ENCODE measurements at places on chromosomes 16 and 17.

- DNase-seq: no peak
Observed at GRCh38 chr17:46002973-46003316, 3.9 kb downstream of the STH start.

- peak; percentile 34 for DNase-seq
Observed at GRCh38 chr17:28078341-28079229, 36.1 kb downstream of the NLK start.

DNA sequence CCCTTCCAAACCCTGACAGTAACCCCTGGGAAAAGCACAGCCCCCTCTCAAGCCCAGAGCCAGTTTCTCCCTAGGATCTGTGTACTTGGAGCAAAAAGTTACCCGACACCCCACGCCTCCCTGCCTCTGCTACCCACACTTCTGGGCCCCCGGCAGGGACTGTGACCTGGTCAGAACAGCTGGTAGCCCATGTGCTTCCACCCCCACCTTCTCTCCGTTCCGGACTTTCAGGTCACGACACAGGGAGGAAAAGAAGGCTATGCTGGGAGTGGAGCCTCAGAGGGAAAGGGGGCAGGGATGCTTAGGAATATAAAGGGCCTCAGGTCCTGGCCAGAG lies 6.4 kb downstream of the PPY start:
- DNase-seq: no peak

DNA sequence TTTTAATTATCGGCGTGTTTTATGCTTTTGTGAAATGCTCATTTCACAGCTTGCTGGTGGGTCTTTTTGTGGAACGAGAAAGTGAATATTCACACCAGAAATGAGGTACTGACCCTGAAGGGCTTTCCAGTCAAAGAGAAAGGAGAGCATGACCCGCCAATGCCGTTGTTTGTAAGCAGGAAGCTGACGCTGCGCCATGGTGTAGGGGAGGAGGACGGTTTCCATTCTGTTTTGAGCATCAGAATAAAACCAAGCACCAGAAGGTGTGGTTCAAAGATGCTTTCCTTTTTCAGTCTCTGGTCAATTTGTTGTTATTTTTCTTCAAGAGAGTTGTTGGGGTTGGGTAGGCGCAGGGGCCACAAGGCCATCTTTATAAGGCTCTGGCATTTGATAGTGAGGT lies 669.3 kb downstream of the WWOX start:
- no peak for DNase-seq

DNA sequence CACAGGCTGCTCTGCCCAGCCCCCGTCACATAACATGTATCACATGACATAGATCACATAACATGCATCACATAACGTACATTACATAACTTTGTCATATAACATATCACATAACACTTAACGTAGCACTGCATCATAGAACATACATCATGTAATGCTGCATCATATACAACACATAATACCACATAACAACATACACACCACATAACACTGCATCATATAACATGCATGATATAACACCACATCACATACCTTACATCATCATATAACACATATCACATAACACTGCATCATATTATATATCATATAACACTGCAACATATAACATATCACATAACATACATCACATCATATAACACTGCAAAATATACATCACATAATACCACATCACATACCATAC lies 83.8 kb downstream of the AXIN2 start:
- no peak for DNase-seq

- DNase-seq: no peak
Observed at GRCh38 chr16:3987231-3987630, 106.7 kb upstream of the CREBBP start.

- DNase-seq: peak; percentile 16
Observed at GRCh38 chr17:82320956-82321927, 3.8 kb upstream of the CD7 start.

DNA sequence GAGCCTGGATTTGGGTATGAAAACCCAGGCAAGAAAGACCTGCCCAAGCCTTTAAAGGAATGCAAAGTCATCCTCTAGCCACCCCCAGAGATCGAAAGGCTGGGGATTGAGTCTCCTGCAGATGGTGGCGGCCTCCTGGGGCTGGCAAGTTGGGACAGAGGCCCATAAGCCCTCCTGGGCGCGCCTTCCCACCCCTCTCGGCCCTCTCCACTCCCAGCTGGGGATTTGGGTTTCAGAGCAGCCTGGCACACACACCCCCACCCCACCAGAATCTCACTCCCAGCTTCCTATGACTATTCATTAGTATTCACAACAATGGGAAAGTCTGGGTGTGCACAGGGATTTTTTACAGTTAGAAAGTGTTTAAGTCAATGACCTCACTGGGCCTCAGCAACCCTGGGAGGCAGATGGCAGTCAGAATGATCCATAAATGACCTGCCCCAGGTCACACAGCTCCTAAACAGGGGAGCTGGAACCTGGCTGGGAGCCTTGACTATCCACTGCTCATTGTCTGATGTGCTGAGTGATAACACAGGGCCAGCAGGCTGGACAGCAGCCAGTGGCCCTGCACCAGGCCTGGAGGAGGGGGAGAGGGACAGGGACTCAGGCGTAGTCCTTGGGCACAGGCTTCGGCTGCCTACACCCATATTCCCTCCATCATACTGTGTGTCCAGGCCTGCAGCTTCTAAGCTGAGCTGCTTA lies 12.1 kb downstream of the NHERF1 start:
- DNase-seq: no peak

DNA sequence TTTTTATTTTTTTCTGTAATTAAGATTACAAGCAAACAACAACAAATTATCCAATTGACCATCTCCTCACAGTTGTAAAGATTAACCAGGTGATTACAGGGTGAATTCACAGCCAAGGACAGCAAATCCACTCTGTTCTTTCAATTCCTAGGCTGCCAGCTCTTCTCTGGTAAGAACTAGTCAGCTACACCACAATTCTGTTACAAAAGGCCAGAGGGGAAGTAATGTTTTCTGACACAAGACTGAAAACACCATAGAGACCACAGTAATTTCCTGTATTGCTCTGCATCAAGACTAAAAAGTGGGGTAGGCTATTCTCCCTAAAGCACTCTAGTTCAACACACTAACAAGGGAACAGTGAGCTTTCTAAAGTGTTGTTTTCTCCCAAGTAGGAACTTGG lies 10.6 kb downstream of the CA10 start:
- DNase-seq: no peak

- DNase-seq: no peak
Observed at GRCh38 chr17:80898716-80899115, 92.9 kb upstream of the CHMP6 start.

DNA sequence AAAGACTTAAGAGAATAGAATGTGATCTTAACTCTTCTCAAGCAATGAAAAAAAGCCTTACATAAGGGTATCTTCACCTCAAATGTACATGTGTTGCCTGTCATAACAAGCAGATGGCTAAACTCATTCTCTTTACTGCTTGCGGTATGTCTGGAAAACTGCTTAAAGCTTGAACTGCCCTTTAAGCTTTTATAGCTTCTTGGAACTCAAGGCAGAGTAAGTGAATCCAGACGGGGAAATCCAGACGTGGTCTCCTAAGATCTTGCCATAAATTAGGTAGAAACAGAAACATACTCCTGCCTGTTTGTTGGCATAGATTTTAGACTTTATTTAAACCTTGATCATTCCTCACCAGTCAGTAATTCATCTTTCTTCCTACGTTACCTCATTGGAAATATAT lies 19.6 kb downstream of the CLUAP1 start:
- no peak for DNase-seq

- peak; percentile 74 for DNase-seq
Observed at GRCh38 chr17:43766413-43767052, 7.9 kb upstream of the SOST start.

DNA sequence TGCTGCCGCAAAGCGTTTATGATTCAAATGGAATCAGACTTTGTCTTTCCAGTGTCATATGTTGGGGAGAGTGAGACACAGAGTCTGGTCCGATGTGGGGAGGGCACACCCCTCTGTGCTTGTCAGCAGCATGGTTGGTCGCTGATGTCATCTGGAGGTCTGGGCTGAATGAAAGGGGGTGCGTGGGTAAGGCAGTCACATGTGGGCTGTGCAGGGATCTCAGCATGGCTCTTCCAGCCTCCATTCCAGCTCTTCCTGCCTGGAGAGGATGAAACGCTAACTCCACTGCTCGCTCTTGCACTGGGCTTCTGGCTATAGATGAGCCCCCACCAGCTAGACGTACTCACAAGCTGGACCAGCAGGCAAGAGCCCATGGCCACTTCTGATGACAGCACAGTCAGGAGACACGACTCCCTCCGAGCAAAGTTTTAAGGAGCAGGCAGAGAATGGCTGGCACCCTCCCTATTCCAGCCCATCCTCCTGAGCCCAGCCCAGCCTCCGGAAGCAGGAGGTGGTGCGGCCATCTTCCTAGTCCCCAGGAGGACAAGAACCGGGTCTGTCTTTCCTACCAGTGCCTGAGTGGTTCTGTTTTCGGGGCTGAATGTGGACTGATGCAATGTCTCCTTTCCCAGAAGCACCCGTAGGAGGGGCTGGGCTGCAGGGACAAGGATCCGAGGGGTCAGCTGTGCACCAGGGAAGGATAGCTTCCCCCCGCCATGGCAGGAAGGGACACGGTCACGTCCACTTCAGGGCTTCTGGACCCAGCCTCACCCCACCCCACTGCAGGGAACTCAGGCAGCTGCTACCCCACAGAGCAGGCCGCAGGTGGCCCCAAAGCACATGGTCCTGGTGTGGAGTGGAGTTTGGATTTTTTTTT lies 41.5 kb upstream of the CBFA2T3 start:
- DNase-seq: no peak

DNA sequence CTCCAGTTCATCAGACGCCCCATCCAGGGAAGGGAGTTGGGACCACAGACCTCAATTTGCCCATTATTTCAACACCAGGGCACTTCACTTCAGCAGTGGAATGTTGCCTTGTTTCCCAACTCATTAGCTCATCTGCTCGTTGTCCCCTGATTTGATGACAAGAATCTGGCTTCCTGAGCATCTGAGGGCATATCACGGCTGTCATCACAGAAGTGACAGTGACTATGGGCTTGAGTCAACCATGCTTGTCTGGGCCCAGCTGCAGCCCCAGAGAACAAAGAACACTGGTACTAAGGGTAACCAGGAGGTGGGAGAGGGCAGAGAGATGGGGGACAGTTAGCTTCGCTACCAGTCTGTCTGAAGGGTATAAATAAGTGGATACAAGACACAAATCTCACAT lies 266.0 kb upstream of the SDK2 start:
- no peak for DNase-seq

- no peak for DNase-seq
Observed at GRCh38 chr17:49360796-49361128, 1.3 kb downstream of the ZNF652 start.

- no peak for DNase-seq
Observed at GRCh38 chr17:3015890-3016289, 47.5 kb downstream of the OR1D5 start.
